ENCODE measurements at places on chromosomes 6 and 20.
A peak's percentile ranks its signal among the peaks of the same experiment; 100 is the strongest.

DNA sequence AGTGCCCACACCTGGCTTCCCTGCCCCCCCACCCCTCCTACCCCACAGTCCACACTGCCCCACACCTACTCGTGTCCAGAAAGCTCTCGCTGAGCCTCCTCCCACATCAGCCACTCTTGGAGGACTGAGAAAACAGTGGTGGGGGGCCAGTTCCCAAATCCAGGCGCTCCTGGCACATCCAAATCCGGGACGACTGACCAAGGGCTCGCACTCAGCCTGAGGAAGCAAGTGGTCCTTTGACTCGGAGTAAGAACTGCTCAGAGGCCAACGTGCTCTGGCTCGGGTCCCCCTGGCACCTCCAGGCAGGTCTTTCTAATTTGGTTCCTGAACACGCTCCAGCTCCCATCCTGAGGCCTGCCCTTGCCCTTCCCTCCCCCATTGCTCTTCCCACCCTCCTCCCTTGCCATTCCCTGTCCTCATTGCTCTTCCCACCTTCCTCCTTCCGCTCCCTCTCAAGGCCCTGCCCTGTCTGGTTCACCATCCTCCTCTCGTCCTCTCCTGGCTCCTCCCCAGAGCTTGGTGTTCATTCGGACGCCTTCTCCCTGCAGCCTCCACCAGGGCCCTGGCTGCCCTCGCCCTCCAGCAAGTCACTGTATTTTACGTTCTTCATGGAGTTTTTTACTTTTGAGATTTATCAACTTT is 83.6 kb downstream of the THBS2 start:
- DNase-seq: no peak

DNA sequence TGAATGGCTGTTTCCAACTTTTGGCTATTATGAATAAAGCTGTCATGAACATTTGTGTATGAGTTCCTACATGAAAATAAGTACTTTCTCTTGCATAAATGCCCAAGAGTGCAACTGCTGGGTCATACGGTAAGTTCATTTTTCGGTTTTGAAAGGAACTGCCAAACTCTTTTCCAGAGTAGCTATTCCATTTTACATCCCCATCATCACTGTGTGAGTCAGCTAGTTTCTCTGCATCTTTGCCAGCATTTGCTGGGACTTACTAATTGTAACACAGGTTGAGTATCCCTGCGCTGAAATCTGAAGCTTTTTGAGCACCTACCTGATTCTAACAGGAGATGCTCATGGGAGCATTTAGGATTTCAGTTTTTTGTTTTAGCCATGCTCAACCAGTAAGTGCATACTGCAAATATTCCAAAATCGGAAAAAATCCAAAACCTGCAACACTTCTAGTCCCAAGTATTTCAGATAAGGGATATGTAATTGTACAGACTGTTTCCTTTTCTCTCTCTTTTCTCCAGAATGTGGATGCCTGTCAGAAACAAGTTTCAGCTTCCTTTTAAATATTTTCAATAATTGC is 118.4 kb downstream of the DTNBP1 start:
- DNase-seq: no peak

- DNase-seq: no peak
Observed at GRCh38 chr20:64223526-64224067, 32.0 kb upstream of the PCMTD2 start.

GRCh38 chr6:69848552-69848951 is 17.8 kb upstream of the COL19A1 start:
- DNase-seq: no peak

DNA sequence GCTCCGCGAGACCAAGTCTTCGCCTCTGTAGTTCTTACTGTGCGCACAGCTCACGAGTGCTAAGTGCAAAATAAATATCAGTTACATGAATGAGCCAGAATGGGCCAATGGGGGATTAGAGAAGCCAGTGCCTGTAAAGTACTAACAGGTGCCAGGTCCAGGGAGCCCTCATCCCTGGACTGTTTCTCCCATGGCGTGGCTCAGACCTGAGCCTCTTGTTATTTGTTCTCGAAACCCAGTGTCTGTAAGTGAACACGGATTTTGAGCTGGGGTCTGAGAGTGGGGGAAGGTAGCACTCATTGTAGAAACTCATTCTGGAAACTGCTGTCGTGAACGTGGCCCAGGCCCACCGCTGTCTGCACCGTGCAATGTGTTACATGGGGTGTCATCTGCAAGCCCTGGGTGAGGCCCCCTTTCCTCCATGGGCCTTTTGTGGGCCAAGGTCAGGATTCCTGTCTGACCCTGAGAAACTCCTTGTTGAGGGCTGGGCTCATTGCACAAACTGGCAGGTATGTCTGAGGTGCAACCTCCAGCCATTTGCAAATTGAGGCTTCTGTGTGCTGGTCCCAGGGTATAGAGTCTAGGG is 154.7 kb downstream of the SYCP2 start:
- DNase-seq: no peak

GRCh38 chr6:26197636-26197932 is 110.4 kb downstream of the HFE start:
- no peak for DNase-seq

DNA sequence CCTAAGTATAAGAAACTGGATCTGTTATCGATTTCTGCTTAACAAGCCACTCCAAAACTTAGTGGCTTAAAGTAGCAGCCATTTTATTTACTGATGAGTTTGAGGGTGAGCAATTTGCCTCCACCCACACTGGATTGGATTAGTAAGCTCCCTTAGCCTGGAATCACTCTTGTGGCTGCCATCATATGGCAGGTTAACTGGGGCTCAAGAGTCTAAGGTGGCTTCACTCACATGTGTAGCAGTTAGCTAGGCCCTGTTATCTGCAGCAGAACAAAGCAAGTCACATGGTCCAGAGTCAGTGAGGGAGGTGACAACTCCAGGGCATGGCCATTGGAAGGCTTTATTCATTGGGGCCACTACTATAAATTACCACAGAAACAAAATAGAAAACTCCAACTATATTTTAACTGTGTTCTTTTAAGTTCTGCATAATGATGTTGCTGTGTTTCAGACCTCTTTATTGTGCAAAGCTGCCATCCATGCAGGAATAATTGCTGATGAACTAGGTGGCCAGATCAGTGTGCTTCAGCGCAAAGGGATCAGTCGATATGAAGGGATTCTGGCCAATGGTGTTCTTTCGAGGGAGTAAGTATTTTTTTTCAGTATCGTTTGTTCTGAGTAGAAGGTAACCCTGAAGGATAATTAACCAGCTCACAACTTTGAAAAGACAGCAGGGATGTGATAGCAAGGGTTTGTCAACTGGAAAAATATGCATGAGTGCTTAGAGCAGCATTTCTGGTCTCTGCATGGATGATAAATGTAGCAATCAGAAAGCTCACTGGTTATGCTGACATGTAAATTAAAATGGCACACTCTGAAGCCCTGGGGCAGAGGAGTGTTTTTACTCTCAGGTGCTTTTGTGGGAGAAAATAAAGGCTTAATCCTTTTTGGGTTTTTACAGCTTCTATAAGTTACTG is 49.6 kb downstream of the DCBLD1 start:
- DNase-seq: no peak

DNA sequence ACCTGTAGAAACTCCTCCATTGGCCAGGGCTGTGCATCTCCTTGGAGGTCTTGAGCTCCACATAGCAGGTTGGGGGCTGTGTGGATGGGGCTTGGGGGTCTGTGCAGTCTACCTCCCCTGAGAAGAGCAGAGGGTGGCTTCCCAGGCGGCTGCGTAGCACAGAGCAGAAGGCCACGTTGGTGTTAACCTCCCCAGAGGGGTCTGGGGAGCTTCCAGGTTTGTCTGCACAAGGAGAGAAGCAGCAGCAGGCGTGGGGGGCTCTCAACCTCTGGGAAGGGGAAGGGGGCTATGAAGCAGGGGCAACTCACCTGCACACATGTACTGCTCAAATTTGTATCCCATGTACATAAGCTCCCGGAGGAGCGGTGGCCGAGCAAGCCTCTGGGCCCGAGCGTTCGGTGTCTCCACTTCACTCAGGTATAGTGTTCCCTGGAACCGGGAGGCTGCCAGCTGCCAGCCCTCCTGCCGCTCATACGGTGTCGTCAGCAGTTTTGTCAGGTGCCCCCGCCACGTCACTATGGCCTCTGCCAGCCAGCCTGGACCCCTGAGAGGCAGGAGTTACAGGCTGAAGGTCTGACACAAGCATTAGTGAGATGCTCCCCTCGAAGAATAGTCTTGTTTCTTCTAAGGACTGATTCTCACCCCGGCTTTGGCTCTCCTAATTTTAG is 1.2 kb downstream of the DXO start:
- no peak for DNase-seq

- peak; percentile 79 for DNase-seq
Observed at GRCh38 chr6:125099211-125100073, 54.1 kb upstream of the TPD52L1 start.

DNA sequence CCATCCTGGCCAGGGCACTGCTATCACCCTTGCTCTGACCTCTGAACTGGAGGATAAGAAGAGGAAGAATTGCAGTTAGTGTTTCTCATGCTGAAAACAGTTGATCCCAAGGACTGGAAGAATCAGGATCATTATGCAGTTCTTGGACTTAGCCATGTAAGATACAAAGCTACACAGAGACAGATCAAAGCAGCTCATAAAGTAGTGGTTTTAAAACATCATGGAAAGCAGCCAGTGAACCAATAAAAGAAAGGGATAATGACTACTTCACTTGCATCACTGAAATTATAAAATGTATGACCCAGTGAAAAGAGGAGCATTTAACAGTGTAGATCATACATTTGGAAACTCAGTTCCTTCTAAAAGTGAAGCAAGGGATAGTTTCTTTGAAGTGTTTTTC is 47.7 kb downstream of the DNAH8 start:
- no peak for DNase-seq

DNA sequence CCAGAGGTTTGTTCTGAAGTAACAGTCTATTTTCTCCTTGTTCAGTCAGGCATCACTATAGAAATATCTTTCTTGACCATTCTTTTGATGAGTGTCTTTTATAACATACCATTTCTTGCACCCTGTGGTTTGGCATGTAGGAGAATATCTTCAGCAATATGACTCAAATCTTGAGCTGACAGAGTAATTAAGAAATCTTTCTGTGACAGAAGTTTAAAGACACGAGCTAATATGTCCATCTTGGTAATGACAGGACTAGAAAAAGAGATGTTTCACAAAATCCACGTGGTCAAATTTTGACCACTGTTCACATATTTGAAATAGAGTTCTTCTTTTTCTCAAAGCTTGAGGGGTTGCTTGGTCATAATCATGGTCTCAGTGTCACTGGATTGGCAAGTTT is 149.9 kb downstream of the MYB start:
- DNase-seq: peak; percentile 10

DNA sequence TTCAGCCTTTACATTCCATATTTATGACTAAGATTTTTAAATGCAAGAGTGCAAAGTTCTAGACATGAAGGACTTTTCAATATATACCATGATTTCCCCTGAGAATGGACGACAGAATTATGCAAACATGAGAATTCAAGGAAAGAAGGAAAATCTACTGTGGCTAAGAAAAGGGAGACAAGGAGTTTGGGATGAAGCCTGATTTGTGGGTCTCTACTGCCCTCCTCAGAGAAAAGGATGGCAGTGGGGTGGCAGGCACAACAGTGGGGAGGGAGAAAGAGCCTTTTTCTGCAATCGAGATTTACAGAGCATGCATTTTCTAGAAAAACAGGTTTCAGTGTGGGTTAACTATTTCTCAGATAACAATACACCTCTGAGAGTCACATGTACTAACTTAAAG is 466.9 kb upstream of the NRSN1 start:
- no peak for DNase-seq

- no peak for DNase-seq
Observed at GRCh38 chr20:51710361-51710894, 57.8 kb downstream of the ATP9A start.

DNA sequence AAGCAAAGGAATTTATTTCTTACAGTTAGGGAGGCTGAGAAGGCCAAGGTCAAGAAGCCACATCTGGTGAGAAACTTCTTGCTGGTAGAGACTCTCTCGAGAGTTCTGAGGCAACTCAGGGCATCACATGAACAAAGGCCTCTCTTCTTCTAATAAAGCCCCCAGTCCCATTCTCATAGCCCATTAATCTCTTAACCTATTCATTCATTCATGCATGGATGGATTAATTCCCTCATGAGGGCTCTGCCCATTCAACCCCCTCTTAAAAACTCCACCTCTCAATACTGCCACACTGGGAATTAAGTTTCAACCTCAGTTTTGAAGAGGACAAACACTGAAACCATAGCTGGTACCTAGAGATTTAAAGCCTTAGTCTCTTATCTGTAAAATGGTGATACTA is 217.9 kb upstream of the SPTLC3 start:
- no peak for DNase-seq

DNA sequence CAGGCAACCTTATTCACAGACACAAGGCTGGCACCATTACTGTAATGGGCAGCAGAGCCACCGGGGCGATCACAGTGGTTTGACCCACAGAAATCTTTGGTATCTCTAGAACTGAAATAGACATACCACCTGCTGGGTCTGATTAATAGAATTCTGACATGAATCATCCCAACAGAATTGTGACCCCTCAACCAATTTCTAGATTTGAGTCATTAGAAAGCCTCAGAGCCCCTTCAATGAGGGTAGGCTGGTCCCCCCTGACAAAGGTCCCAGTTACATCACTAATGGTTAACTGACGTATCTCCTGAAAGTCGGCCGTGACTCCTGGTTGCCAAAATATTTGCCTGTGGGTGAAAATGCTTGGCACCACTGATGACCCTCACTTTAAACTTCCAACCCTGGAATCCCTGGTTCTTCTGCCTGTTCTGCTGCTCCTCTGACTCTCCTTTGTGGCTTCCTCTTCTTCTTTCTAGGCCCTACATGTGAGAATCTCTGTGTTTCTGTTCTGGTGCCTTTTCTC is 124.9 kb upstream of the ARID1B start:
- DNase-seq: no peak

GRCh38 chr6:80151635-80152034 is 45.2 kb downstream of the BCKDHB start:
- no peak for DNase-seq

- DNase-seq: no peak
Observed at GRCh38 chr6:84926189-84927155, 162.1 kb upstream of the TBX18 start.

DNA sequence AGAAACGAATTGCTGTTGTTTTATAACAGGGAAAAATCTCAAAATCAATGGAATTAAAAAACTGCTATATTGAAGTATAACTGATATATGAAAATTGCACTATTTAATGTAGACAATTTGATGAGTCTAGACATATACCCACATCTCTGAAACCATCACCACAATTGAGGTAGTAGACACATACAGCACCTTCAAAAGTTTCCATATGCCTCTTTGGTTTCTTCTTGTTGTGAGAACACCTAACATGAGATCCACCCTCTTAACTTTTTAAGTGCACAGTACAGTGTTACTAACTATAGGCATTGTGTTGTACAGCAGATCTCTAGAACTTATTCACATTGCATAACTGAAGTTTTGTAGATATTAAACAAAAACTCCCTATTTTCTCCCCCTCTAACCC is 14.0 kb upstream of the SLC17A5 start:
- DNase-seq: no peak

- peak; percentile 49 for DNase-seq
Observed at GRCh38 chr6:162917506-162917905, 189.7 kb downstream of the PACRG start.

All from AG20443 (cell line).